ENCODE measurements at places on chromosomes 1 and 21.
A peak's percentile ranks its signal among the peaks of the same experiment; 100 is the strongest.

GRCh38 chr1:15935056-15935950, 40.6 kb downstream of the ZBTB17 start:
- no peak for DNase-seq

DNA sequence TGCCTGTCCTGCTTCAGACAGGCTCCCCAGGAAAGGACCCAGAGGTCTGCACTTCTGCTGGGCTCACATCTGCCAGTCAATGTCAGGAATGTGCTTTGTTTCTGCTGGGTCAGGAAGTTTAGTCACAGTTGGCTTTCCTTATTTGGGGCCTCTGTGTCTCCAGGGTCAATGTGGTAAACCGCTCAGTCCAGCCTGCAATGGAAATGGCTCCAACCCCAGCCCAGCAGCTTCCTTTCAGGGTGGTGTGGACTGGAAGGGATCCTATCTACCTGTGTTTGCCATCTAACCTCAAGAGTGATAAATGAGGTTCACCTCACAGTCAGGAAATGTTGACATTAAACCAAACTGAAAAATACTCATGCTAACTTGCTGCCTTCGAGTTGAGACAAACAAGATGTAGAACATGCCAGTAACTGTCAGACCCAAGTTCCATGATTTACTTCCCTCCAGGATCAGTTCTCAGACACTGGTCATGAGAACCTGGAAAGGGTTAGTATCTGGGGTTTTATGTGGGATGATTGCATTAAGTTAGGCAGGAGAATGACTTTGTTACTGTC, 20.3 kb downstream of the ENO1 start:
- DNase-seq = no peak

DNA sequence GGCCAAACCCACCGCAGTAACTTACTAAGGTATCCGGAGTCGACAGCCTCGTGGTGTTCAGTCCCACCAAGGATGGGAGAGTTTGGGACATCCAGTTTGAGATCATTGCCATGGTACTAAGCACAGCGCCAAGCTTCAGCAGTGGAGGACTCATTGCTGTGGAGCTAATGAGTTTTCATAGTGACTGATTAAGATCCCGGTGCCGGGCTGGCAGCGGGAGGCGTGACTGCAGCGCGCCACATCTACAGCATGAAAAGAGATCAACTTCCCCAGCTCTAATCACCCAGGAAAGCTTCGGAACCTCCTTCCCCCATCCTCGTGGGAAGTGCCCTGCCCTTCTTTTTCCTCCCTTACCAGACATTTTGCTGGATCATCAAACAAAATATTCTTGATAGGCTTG, 149.9 kb downstream of the OLFM3 start:
- DNase-seq = no peak

DNA sequence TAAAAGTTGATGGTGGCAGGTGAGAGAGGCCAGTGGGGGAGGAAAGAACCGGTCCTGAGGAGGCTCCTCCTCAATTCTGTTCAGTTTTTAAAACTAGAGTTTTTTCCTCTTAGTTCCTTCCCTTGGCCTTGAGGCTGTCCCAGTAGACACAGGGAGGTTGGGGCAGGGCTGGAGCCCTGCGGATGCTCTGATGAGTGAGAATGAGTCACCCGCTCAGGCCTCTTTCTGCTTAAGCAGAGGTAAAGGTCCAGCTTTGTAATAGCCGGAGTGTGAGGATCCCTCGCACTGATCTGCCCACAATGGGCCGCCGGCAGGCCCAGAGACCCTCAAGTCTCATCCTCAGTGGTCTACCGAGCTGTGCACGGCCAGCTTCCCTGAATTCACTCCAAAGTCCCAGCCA, 49.6 kb upstream of the IRF2BP2 start:
- peak; percentile 75 for DNase-seq

GRCh38 chr1:224493269-224493668, 58.7 kb upstream of the WDR26 start:
- DNase-seq = no peak

DNA sequence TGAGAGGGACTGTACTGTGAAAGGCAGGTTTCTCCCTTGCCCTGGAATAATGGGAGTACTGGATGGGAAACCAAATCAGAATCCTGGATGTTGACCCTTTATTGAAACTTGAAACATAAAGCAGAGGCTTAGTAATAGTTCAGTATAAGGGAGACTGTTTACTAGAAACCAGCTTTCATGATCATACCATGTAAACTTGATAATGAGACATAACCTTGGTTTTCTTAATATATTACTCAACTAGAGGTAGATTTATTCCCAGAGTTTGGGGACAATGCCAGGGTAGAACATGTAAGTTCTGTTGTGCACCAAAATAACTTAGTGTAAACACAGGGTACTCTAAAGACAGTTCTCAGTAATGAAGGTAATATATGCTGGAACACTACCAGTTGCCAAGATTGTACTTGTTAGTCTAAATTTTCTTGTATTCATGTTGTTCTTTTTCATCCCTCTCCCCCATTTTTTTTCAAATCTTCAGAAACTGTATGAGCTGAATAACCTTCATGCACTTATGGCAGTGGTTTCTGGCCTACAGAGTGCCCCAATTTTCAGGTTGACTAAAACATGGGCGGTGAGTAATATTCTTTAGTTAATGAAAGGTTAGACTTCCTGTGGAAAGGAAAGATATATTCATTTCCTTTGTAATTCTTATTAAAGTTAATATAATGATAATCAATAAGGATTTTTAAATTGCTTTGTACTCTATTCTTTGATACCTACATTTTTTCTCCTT, 49.6 kb downstream of the ANGPTL1 start:
- DNase-seq = no peak

All from suppressor macrophage treated with lipopolysaccharide for 4 hours (primary cell).